Activated CD4-positive, alpha-beta T cell treated with anti-CD3 and anti-CD28 coated beads, Interleukin-2, Interleukin-6, amounts not matched to agents 100 ng/mL and 50 ng/mL, durations not matched to agents 16 hours and 8 hours (primary cell): ENCODE measurements at places on chromosomes 13 and 19.

DNA sequence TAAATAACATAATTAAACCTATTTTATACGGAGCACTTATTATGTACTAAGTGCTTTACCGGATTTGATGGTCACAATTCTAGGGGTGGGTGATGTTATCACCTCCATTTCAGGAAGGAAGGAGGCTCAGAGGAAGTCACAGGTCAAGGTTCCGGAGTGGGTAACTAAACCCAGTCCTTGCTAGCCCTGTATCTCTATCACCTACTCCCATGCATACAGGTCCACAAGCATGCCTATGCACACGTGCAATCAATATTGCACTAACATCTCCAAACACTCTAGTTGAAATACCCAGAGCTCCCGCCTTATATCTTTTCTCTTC, 17.8 kb upstream of the FOSB start:
- DNase-seq = peak; percentile 69

DNA sequence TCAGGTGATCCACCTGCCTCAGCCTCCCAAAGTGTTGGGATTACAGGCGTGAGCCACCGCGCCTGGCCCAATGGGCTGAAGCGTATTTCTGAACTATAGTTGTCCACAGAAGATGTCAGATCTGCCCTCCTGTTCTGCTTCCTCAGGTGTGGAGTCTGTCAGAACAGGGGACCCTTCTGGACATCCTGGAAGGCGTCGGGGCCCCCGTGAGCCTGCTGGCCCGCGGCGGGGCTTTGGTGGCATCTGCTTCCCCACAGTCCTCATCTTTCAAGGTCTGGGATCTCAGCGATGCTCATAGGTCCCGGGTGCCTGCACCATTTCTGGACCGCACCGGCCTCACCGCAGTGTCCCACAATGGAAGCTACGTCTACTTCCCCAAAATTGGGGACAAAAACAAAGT, 29.5 kb upstream of the SIN3B start:
- DNase-seq = no peak

DNA sequence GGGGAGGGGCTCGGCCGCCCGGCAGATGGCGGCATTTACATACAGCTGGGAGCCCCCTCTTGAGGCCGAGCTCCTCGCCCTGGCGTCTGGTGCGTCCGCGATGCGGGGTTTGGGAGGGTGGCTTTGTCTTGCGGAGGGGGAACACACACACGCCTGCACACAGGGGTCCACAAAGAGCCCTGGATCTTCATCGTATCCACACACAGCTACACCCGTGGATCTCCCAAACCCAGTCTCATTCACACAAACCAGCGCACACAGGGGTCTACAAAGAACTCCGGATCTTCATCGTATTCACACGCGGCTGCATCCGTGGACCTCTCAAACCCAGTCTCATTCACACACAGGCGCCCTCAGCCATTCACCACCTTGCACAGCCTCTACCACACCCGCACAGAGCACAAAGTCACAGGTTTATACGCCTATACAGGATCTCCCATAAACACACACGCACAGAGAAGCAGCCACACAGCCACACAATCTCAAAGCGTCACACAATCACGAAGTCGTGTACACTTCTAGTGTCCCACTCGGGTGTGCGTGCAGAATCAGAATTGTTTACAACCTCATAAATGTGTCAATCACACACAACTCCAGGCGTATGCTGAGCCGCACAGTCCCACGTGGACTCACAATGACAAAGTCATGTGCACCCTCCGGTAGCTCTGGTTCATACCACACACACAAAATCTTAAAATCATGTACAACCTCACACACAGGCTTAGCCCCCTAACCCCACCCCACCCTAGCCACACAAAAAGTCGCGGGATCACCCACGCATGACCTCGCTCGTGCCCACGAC, 550 bp upstream of the DLL3 start:
- peak; percentile 33 for DNase-seq

- DNase-seq = no peak
Measured at GRCh38 chr19:15588265-15588664, 26.8 kb upstream of the CYP4F8 start.

DNA sequence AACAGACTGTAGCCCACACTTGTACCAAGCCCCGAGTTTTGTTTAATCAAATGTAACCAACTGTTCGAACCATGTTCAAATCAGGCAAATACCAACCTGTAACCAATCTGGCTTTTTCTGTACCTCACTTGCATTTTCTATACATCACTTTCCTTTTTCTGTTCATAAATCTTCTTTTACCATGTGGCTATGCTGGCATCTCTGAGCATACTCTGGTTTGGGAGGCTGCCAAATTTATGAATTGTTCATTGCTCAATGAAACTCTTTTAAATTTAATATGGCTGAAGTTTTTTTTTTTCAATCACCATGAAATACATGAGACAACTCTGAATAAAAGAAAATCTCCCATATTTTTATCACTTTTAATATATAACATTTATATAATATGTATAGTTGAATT, 256.1 kb downstream of the SLITRK6 start:
- DNase-seq = no peak

- DNase-seq = no peak
Measured at GRCh38 chr13:98677398-98677797, 75.1 kb downstream of the SLC15A1 start.

- DNase-seq = no peak
Measured at GRCh38 chr19:34236035-34236987, 18.0 kb upstream of the GARRE1 start.

DNA sequence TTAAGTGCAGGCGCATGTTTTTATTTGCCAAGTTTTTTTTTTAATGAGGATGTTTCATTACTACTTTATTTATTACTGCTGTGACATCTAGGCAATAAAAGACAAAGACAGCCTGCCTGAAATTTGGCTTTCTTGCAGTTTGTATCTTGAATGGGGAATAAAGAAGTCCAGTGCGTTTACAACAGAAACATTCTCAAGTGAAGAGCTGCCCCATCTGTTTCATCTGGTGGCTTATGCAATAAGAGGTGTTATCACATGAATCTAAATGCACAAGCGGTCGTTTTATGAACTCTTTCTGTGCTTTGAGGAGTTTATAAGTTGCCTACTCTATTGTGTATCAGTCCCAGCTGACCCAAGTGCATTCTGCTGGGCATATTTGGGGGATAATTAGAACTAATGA, 12.6 kb upstream of the MAB21L1 start:
- no peak for DNase-seq

- no peak for DNase-seq
Measured at GRCh38 chr19:1267477-1268225, 1.5 kb upstream of the CIRBP start.

GRCh38 chr19:41445575-41445974, 2.6 kb downstream of the ERICH4 start:
- no peak for DNase-seq

- DNase-seq = no peak
Measured at GRCh38 chr13:49098771-49099512, 121.2 kb upstream of the MLNR start.
